ENCODE measurements at places on chromosomes 3 and 15. TPM values are rescaled to one million over a fixed set of nuclear protein-coding genes. Genes with fewer than 3 reads are reported as not detected.

- no peak for DNase-seq
- H3K27ac ChIP-seq, result no peak overlapping the region
- no peaks in the 10 kb centered on the region for H3K36me3 ChIP-seq
- no peak overlapping the region for H3K4me3 ChIP-seq
- no peaks in the 10 kb centered on the region for H3K27me3 ChIP-seq
Measured at GRCh38 chr3:105343991-105344390, 22.7 kb upstream of the ALCAM start.

The FANCD2OS gene
- total RNA-seq, result not detected

The SH2D7 gene
- not detected for total RNA-seq

- H3K27me3 ChIP-seq, result no peaks in the 10 kb centered on the region
- no peaks in the 10 kb centered on the region for H3K36me3 ChIP-seq
- H3K4me1 ChIP-seq, result peaks cover 42% of the 10 kb centered on the region
- peak; percentile 39 for DNase-seq
Measured at GRCh38 chr3:184716622-184717398, 4.9 kb upstream of the MAGEF1 start.

- no peak overlapping the region for H3K4me3 ChIP-seq
- DNase-seq, result no peak
- H3K4me1 ChIP-seq, result peaks cover 46% of the 10 kb centered on the region
Measured at GRCh38 chr15:60389261-60390077, 8.3 kb downstream of the ANXA2 start.

DNA sequence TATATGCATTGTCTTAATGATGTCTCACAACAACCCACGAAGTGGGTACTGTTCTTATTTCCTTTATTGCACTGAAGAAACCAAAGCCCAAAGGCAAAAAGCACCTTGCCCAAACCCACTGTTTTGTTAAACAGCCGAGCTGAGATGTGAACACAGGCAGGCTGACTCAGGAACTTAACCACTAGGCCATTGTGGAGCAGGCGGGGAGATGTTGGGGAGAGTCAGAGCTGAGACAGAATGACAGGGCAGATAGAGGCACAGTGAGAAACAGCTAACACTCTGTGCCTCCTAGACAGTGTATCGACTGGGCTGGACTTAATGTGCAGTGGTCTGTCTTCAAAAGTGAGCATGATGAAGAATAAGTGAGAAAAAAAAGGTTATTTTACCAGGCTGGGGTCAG is 56.5 kb downstream of the RPLP1 start:
- no peaks in the 10 kb centered on the region for H3K4me1 ChIP-seq
- no peaks in the 10 kb centered on the region for H3K36me3 ChIP-seq
- no peak overlapping the region for H3K4me3 ChIP-seq
- no peak overlapping the region for H3K27ac ChIP-seq
- H3K27me3 ChIP-seq, result no peaks in the 10 kb centered on the region
- no peak for DNase-seq

- no peak for DNase-seq
- peak overlapping the region; percentile 67 for H3K4me3 ChIP-seq
- peak overlapping the region; percentile 97 for H3K27ac ChIP-seq
Measured at GRCh38 chr3:129795186-129796010, 98.1 kb downstream of the TMCC1 start.

The STRIT1 gene
- total RNA-seq, result 0.33 TPM

GRCh38 chr3:165439765-165440164 is 243.6 kb upstream of the SLITRK3 start:
- H3K36me3 ChIP-seq, result peaks cover 5% of the 10 kb centered on the region
- H3K27ac ChIP-seq, result no peak overlapping the region
- no peak overlapping the region for H3K4me3 ChIP-seq
- no peak for DNase-seq

DNA sequence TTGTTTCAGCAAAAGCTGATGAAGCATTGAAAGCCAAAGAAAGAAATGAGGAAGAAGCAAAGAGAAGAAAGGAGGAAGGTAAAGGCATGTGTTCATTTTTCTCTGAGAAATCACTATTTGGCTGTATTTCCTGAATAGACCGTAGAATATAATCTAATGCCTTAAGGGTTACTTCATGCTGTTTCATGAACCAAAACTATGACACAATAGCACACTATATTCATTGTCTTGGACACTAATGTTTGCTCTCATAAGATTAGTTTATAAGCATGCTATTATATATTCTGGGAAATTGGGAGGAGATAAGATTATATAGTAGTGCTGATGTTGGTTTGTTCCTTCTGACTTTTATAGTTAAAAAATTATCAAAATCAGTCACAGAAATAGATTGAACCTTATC is 110.1 kb upstream of the MLF1 start:
- H3K4me3 ChIP-seq, result no peak overlapping the region
- H3K27ac ChIP-seq, result no peak overlapping the region
- DNase-seq, result no peak
- H3K27me3 ChIP-seq, result no peaks in the 10 kb centered on the region

DNA sequence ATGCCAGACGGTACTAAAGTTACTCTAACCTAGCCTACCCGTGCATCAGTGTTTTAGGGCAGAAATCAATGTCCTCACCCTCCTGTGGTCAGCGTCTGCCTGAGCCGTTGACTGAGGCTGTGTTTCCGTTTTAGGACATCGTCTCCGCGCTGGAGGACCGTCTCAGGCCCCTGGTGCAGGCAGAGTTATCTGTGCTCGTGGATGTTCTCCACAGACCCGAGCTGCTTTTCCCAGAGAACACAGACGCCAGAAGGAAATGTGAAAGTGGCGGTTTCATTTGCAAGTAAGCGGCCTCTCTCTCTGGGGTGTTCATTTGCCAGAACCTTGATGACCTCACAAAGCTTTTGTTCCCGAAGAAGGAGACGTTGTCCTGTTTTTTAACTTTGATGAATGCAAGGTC is 217.0 kb downstream of the ITPR1 start:
- peaks cover 59% of the 10 kb centered on the region for H3K4me1 ChIP-seq
- H3K4me3 ChIP-seq, result no peak overlapping the region
- no peak for DNase-seq
- H3K36me3 ChIP-seq, result peaks cover 4% of the 10 kb centered on the region

- no peak overlapping the region for H3K4me3 ChIP-seq
- no peak overlapping the region for H3K27ac ChIP-seq
- no peaks in the 10 kb centered on the region for H3K27me3 ChIP-seq
- DNase-seq, result no peak
- no peaks in the 10 kb centered on the region for H3K36me3 ChIP-seq
- no peaks in the 10 kb centered on the region for H3K4me1 ChIP-seq
Measured at GRCh38 chr3:123679712-123680386, 95.0 kb upstream of the HACD2 start.

DNA sequence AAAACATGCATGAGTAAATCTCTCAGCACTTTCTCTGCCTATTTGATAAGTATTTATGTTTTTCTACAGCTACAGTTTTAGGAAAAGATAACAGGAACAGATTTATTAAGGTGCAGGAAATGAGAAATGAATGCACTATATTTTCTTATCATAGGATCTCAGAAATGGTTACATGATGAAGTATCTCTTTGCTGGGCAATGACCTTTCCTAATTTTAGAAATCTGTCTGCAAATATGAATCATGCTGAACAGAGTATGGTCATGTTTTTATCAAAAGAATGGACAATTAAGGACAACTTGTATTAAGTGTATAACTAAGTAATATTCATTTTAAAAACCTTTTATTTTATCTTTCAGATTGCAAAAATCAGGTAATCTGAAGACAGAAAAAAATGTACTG is 53.8 kb upstream of the SPPL2A start:
- H3K27me3 ChIP-seq, result no peaks in the 10 kb centered on the region
- H3K36me3 ChIP-seq, result no peaks in the 10 kb centered on the region
- H3K4me1 ChIP-seq, result peaks cover 11% of the 10 kb centered on the region

The CEMIP gene
- 0.57 TPM for total RNA-seq

DNA sequence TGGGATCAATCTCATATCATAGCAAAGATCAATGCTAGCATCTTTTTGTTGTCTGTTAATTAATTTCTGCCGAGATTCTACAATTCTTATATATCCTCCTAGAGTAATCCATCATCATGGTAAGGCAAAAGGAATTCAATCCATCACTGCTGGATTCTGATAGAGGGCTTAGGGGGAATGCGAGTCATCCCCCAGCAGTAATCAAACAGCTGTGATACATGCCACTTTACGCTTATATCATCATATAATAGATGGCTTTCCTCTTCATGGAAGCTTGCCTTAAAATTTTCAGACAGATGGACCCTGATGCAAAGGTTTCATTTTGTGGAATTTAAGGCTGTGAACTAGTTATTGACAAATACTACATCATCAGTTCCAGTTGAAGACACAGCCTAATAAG is 645.9 kb downstream of the CADM2 start:
- H3K4me3 ChIP-seq, result no peak overlapping the region
- no peak for DNase-seq
- H3K27ac ChIP-seq, result no peak overlapping the region
- peaks cover 14% of the 10 kb centered on the region for H3K4me1 ChIP-seq
- peaks cover 27% of the 10 kb centered on the region for H3K27me3 ChIP-seq
- H3K36me3 ChIP-seq, result no peaks in the 10 kb centered on the region

DNA sequence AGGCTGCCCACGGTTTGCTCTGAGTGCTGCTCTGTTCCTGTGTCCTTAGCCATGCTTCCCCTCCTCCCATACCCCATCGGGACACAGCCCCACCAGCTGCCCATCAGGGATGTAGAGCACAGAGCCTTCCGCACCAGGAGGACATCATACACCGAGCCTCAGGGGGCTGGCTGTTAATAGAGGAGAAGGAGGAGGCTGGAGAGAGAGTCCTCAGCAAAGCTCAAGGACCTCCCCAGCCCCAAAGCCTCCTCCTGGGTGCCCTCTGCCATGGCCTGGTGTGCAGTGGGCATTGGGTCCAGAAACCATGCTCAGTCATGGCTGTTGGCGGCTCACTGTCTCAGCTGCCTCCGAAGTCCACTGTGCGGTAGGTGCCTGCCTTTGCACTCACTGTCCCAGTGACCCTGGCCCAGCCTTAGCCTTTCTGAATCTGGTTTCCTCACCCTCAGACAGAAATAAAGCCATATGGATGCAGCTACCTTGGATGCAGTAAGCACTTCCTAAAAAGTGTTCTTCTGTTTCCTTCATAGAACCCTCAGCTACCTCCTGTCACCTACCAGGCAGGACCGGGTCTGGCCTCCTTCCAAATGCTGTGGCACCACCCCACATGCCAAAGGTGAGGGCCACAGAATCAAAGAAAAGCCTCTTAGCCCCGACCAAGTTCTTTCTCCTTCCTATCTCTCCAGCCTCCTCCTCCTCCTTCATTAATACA is 53.9 kb downstream of the ACAD9 start:
- DNase-seq, result no peak
- no peaks in the 10 kb centered on the region for H3K27me3 ChIP-seq
- no peak overlapping the region for H3K27ac ChIP-seq
- H3K4me1 ChIP-seq, result no peaks in the 10 kb centered on the region

The KNG1 gene
- total RNA-seq, result 0.34 TPM

The NAA80 gene
- 17.3 TPM for total RNA-seq

DNA sequence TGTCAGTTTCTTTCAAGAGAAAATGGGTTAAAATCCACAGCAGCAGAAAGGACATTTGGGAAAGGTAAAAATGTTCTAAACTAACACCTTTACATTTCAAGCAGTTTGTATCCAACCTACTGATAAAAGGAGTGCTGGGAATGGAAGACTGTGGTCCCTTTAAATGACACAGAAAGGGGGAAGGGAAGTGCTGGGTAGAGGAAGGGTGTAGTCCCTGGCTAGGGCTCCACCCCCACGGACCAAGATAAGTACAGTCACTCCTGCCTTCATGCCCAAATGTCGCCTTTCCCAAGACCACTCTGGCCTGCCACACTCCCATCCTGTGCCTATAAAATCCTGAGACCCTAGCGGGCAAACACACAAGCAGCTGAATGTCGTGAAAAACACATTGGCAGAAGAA is 350.9 kb upstream of the POU1F1 start:
- H3K36me3 ChIP-seq, result peaks cover 8% of the 10 kb centered on the region
- DNase-seq, result no peak
- H3K27me3 ChIP-seq, result no peaks in the 10 kb centered on the region
- H3K4me1 ChIP-seq, result peaks cover 9% of the 10 kb centered on the region
- no peak overlapping the region for H3K27ac ChIP-seq

The GPR62 gene
- total RNA-seq, result 0.46 TPM

GRCh38 chr15:99029341-99030144 is 22.0 kb upstream of the PGPEP1L start:
- no peaks in the 10 kb centered on the region for H3K27me3 ChIP-seq
- H3K4me1 ChIP-seq, result peaks cover 11% of the 10 kb centered on the region
- no peak overlapping the region for H3K27ac ChIP-seq
- no peaks in the 10 kb centered on the region for H3K36me3 ChIP-seq
- no peak overlapping the region for H3K4me3 ChIP-seq
- no peak for DNase-seq

The ALG1L2 gene
- 0.89 TPM for total RNA-seq

DNA sequence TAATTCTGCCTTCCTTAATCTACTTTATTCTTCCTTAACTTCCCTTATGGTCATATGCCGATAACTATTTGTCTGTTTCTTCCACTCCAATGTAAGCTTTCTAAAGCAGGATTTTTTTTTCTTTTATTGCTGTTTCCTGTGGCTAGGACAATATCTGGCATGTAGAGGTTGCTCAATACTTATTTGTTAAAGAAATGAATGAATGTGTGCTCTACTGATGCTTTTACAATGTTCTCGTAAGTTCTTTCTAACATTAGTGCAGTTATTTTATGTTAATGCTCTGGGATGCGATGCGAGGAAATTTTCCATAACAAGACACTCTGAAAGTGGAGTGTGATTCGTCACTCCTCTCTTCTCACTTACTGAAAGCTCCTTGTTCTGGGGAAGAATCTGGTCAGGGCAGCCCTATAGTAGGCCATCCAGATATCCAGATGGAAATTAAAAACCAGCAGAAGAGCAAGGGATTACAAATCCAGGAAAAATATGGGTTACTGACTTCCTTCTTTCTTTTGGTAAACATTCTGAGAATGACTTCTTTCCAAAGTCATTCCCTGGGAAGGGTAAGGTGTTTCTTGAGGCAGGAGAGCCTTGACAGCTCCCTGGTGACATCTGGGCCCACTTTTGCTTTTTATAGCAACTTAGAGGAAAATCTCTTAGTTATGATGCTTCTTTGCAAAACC is 420.4 kb downstream of the PDCD6IP start:
- 0 out of 2 replicates have a peak, but pooled peaks cover 4% of the 10 kb centered on the region for H3K4me1 ChIP-seq
- H3K27ac ChIP-seq, result no peak overlapping the region
- H3K36me3 ChIP-seq, result no peaks in the 10 kb centered on the region

The BRK1 gene
- 117 TPM for total RNA-seq

DNA sequence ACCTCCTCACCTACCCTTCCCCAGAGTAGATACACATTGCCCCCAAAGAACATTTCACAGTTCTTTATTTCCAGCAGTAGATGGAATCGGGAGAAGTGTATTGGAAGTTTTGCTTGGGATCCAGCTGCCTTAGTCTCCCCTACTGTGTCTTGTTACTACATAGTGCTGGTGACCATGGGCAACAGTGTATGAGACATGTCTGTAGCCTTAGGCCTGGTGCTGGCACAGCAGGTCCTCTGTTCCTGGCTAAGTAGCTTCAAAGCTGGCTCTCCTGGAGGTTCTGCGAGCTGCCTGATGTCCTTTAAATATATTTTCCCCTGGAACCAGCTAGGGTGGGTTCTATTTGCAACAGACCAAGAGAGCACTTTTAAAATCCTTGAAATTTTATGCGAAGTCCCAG is 174.7 kb downstream of the THSD4 start:
- H3K27me3 ChIP-seq, result no peaks in the 10 kb centered on the region
- peaks cover 2% of the 10 kb centered on the region for H3K4me1 ChIP-seq
- no peaks in the 10 kb centered on the region for H3K36me3 ChIP-seq
- DNase-seq, result no peak
- H3K4me3 ChIP-seq, result no peak overlapping the region

GRCh38 chr3:188309437-188310269 is 155.7 kb downstream of the LPP start:
- no peak overlapping the region for H3K4me3 ChIP-seq
- peaks cover under 1% of the 10 kb centered on the region for H3K4me1 ChIP-seq
- H3K27me3 ChIP-seq, result no peaks in the 10 kb centered on the region

GRCh38 chr15:77023576-77024272 is 28.8 kb downstream of the PSTPIP1 start:
- H3K4me1 ChIP-seq, result no peaks in the 10 kb centered on the region
- H3K27ac ChIP-seq, result no peak overlapping the region
- no peaks in the 10 kb centered on the region for H3K36me3 ChIP-seq

GRCh38 chr15:31400222-31400927 is 73.7 kb downstream of the KLF13 start:
- no peaks in the 10 kb centered on the region for H3K27me3 ChIP-seq
- H3K27ac ChIP-seq, result no peak overlapping the region
- peaks cover 26% of the 10 kb centered on the region for H3K4me1 ChIP-seq
